SK-N-DZ (cell line): ENCODE measurements at places on chromosomes 1 and 21.

- DNase-seq: no peak
These were observed 46.4 kb downstream of the KIF26B start for GRCh38 chr1:245201201-245201600.

DNA sequence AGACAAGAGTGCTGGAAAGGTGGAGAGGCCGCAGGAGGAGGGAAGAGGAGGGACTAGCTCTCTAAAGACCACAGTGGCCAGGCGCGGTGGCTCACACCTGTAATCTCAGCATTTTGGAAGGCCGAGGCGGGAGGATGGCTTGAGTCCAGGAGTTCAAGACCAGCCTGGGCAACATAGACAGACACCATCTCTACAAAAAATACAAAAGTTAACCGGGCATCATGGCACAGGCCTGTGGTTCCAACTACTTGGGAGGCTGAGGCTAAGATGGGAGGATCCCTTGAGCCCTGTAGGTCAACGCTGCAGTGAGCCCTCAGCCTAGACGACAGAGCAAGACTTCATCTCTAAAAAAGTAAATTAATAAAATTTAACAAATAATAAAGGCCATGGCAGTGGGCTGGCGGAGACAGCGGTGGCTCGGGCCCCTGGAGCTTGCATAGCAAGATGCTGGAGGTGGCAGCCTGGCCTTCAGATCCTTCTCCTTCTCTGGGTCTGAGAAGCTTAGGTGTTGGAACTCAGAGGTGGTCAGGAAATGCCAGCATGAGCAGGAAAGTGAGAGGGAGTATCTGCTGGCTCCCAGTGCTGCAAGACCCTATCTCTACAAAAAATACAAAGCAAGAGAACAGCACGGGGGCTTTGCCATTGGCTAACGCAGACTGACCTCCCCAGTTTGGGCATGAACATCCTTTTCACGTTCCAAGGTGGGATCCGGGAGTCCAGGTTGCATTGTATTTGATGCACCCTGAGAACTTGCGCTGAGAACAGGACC lies 10.7 kb downstream of the WNT3A start:
- DNase-seq: no peak

DNA sequence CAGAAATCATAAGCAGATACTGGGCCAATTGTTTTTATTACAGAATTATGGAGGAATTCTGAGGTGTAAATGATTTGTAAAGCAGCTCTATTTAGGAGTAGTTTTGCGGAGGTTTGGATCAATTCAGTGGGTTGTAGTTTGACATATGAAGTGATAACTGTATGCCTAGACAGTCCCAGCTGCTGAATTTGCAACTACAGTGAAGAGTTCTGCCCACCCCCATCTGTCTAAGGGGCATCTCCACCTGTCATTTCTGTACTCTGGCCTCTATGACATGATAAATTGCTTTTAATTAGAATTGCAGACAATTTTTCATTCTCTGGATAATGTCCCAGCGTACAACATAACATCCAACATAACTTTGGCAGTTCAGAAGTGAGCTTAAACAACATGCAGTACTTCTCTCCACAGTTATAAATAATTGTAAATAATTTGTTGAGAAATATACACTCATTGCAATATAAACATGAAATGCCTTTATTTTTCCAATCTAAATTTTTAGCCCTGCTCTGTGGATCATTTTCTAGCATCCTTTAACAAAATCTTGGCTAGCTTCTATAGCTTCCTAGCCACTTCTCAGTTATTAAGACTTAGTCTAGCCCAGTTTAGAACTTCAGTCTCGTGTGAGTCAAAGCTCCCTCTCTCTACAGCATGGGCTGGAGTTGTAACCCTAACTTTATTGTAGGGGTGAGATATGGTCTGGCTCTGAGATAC lies 52.3 kb downstream of the PDE4B start:
- peak; percentile 3 for DNase-seq

DNA sequence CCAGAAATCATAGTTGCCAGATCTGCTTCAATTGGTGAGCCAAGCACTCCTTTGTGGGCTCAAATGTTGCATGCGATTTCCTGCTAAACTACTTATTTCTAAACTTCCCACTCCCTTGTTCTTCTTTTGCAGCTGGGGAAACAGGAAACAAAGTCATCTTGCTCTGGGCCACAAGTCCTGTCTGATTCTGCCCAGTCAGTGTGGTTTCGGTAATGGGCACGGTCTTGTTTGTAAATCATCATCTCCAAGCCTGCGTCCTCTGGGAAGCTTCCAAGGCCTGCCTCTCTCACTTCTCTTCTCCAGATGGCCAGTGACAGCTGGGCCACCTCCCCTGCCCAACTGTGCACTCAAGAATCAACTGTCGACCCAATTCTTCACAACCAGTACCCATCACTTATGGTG lies 4.4 kb downstream of the S100A8 start:
- DNase-seq: no peak

- no peak for DNase-seq
These were observed 81.2 kb upstream of the WNT4 start for GRCh38 chr1:22224091-22224490.

GRCh38 chr1:207134581-207134980 lies 30.5 kb downstream of the C4BPA start:
- DNase-seq: no peak

GRCh38 chr1:18394563-18395156 lies 86.1 kb upstream of the KLHDC7A start:
- no peak for DNase-seq

- DNase-seq: no peak
These were observed 19.6 kb upstream of the PIK3R3 start for GRCh38 chr1:46152016-46152415.

- DNase-seq: no peak
These were observed 218.5 kb downstream of the NFIA start for GRCh38 chr1:61300899-61301298.

- no peak for DNase-seq
These were observed 34.9 kb downstream of the UBIAD1 start for GRCh38 chr1:11307852-11308251.

DNA sequence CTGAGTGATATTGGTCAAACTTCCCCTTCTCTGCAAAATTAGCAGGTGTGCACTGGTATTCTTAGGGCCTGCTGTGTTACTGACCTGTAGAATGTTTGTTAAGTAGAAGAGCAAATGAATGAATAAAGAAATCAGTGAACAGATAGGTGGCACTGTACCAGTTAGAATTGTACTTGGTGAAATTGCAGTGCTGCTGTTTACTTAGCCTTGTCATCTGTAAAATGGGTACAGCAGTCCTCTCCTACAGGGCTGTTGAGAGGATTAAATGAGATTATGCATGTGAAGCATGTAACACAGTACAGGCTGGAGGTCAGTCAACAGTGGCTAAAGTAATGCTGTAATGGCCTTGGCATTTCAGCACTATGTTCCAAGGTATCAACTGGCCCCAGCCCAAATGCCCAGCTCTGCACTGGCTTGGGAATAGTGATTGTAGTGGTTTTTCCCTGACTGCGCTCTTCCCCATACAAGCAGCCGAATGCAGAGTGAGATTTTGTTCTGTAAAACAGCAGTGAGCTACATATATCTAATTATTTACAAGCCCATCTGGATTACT lies 10.5 kb downstream of the VANGL1 start:
- DNase-seq: no peak

- DNase-seq: no peak
These were observed 221.9 kb downstream of the GIPC2 start for GRCh38 chr1:78267513-78268218.

DNA sequence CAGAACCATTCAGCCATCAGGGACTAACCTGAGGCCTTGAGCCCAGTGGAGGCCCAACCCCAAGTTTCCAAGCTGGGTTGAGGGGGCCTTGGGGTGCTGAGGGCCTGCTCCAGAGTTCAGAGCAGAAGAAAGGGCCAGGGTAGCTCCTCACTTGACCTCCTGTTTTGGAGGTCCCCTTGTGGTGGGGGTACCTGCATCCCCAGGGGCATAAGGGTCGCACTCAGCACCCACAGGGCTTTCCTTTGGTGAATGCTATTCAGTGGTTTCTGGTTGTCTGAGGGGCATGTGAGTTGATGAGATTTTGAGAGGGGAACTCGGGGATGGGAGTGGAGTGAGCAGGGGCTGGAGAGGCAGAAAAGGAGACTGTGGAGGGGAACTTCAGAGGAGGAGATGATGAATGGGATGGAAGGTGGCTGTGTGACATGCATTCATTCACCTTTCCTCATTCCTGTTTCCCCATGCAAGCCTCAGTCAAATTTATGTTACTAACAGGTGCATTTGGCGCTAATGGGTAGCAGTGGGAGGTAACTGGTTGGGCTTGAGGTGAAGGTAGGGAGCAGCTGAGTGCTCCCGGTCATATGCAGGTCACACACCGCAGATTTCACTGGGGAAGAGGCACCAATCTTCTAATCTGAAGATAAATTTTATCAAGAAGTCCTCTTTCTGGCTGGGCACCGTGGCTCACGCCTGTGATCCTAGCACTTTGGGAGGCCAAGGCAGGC lies 50.4 kb downstream of the TEX35 start:
- DNase-seq: no peak

DNA sequence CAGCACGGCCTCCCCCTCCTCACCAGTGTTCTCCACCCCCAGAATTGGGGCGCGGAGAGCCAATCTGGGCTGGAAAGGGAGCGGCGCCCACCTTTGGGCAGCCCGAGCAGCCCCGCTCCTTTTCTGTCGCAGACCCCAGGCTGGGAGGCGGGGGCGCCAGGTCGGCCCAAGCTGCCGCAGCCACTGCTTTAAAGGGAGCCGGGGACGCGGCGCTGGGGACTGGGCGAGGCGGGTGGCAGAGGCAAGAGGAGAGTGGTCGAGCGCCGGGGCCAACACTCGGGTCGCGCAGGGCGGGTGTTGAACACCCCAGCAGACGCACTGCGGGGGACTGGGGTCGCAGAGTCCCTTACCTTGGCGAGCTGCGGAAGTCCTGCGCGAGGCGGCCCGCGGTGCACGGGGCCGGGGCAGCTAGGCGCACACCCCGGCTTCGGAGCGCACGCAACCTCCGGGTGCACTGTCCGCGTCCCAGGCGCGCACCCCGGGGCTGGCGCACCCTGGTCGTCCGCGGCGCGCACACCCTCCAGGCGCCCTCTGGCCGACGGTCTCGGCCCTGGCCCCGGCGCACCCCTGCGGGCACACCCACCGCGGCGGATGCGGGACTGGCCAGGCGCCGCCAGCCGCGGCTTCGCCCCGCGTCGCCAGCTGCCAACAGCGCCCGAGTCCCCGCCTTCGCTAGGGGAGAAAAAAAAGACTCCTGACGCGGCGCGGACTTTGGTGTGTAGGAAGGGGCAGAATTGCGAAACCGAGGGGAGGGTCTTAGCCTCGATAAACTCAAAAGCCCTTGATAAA lies at the start of gene KANK4:
KANK4 (minus strand) TSS at position 679 of the 789 bp plus-strand sequence. CDS start 37,870 bp downstream, outside the sequence.
- DNase-seq: no peak

GRCh38 chr1:67840449-67840848 lies 7.2 kb upstream of the GNG12 start:
- DNase-seq: no peak

DNA sequence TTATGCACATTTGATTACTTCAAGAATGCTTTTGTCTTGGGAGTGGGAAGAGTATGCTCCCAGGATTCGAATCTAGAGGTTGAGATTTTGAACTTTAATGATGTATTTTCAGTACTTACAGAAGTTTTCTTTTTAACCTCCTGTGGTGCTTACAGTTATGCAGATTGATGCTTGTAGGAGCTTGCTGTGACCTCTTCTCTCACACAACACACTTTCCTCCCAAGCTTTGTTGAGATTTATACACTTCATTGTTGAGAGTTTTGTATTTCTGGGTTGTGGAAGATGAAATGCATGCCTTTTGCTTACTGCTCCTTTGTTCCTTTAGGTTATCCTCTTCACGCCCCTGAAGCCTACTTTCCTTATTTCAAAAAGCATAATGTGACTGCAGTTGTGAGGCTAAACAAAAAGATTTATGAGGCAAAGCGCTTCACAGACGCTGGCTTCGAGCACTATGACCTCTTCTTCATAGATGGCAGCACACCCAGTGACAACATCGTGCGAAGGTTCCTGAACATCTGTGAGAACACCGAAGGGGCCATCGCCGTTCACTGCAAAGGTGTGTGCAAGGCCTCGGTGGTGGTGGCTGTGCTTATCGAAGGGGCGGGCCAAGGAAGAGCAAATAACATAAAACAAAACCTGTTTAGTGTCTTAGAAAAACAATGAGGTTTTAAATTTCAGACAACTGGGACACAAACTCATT lies 75.5 kb upstream of the GPR88 start:
- DNase-seq: no peak

DNA sequence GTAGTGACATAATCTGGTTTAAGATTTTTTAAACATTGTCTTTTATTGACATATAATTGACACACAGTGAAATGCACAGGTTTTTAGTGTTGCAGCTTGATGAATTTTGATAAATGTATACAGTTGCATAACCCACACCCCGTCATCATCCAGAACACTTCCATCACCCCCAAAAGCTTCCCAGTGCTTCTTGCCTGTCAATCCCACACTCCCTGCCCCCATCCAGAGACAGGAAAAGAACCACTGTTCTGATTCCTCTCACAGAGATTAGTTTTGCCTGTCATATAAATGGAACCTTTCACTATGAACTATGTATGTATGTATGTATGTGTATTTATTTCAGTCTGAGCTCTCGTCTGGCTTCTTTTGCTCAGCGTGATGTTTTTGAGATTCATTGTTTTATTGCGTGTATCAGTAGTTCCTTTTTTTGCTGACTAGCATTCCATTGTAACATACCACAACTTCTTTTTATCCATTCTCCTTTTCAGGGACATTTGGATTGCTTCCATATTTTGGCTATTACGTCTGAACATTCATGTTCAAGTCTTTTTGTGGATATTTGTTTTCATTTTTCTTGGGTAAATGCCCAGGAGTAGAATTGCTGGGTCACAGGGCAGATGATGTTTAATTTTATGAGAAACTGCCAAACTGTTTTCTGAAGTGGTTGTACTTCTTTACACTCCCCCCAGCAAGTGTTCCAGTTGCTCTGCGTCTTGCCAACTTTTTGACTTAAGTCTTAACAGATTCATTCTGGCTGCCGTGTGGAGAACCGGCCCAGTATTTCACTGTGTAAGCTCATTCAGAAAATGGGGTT lies 8.7 kb downstream of the UBIAD1 start:
- DNase-seq: no peak

- no peak for DNase-seq
These were observed 72.1 kb downstream of the LMX1A start for GRCh38 chr1:165284454-165284853.

DNA sequence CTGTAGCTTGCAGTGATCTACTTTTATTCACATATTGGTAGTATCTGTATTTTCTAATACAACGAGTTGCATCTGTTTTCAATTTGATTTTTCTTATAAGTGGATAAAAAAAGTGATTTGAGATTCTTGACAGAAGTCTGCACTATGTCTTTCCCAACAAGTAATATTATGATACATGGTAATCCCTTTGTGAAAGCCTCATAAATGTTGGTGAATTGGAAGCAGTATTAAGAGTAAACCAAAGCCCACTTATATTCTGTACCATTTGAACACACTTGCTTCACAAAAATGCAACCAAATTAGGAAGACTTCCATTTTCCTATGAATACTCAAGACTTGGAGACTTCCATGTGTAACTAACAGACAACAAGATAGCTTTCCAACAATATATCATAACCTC lies 172.0 kb downstream of the HMCN1 start:
- no peak for DNase-seq

- no peak for DNase-seq
These were observed 257.2 kb downstream of the PLPP3 start for GRCh38 chr1:56322211-56322610.
